Inflammatory macrophage (primary cell): ENCODE measurements at places on chromosomes 1 and 21.

GRCh38 chr21:32233055-32233546 lies 45.7 kb downstream of the MIS18A start:
- DNase-seq = no peak

GRCh38 chr1:184299406-184299790 lies 87.4 kb upstream of the C1orf21 start:
- no peak for DNase-seq

GRCh38 chr1:59375321-59376220 lies 78.7 kb downstream of the FGGY start:
- DNase-seq = no peak

DNA sequence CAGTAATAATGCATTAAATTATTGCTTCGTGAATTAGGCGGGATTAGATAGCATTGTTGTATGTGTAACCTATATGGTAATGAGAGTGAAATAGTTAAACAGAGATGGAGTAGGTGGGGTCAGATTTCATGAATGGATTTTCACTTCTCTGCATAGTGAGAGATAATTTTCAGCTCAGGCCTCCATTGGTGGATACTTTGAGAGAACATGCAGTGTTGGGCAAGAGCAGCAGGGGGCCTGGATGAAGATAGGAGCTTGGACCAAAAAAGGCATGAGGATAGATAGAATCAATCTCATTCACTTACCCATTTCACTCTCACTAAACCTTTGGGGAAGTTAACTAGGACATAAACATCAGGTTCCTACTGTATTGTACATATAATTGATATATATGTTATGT lies 39.5 kb upstream of the C1orf87 start:
- DNase-seq = no peak

GRCh38 chr1:159752135-159752580 lies 28.6 kb upstream of the DUSP23 start:
- no peak for DNase-seq

DNA sequence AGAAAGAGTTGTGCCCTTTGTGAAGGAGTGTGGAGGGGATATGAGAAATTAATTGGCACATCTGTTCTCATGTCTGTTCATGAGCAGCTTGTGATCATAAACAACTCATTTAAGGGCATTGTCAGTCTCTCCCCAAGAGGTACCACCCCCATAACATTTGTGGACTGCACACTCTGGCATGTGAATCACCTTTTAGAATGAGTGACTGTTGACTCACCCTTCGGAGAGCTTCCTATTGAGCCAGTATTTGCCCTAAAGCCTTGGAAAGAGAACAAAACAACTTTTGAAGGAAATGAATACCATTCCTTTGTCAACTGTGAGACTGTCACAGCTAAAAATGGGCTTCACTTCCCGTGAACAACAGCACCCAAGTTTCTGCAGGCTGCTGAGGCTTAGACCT lies 27.5 kb upstream of the MYSM1 start:
- DNase-seq = peak; percentile 29

DNA sequence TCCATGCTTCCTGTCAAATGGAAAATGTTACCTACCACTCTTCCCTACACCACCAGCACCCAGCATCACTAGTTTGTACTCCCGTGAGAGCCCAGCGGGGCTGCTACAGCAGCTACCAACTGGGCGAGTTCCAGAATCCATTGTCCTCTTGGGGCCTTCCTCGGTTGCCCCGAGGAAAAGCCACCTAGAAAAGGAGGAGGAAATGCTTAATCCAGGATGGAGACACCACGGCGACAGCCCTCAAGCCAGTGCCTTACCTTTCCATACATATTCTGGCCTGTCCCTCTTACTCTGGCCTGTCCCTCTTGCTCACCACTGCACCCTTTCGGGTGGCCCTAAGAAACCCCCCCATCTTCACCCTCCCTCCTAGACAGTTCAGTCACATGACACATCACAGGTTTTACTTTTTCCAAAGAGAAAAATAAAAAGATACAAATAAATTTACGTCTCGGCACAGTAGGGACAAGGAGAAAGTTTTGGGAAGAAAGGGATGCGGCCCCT lies 478 bp downstream of the RIT1 start:
- DNase-seq = peak; percentile 28
